Astrocyte of the cerebellum (primary cell): ENCODE measurements at places on chromosomes 2 and 18.

DNA sequence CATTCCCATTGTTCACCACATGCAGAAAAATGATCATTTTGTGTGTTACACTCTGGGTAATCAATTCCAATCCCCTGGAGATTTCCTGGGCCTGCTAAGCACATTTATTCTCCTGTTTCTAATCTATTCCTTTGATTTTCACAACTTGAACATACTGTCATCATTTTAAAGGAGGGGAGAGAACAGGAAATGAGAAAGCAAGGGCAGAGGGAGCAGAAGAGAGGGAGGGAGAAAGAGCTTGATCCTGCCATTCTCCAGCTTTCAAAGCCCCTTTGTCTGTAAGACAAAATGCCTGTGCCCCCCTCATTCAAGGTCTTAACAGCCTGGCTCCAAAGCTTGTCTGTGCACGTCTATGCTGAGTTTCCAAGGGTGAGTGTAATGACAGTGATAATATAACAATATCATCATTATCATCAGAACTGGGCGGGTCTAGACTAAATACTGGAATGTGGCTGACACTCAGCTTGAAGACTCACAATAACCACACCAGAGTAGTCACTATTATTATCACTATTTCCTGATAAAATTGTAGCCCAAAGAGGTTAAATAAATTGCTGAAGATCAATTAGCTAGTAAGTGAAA lies 164.4 kb upstream of the KLHL29 start:
- DNase-seq, result no peak

GRCh38 chr2:197969391-197969893 lies 165.0 kb downstream of the PLCL1 start:
- DNase-seq, result no peak

DNA sequence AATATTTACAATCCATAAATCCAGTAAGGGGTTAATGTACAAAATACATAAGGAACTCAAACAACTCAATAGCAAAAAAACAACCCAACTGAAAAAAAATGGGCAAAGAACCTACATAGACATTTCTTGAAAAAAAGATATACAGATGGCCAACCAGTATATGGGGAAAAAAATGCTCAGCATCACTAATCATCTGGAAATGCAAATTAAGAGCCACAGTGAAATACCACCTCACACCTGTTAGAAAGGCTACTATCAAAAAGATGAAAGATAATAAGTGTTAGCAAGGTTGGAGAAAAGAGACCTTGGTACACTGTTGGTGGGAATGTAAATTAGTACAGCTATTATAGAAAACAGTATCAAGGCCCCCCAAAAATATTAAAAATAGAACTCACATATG lies 14.6 kb downstream of the AP1S3 start:
- no peak for DNase-seq

GRCh38 chr2:43041661-43042360 lies 184.6 kb downstream of the ZFP36L2 start:
- peak; percentile 99 for DNase-seq

DNA sequence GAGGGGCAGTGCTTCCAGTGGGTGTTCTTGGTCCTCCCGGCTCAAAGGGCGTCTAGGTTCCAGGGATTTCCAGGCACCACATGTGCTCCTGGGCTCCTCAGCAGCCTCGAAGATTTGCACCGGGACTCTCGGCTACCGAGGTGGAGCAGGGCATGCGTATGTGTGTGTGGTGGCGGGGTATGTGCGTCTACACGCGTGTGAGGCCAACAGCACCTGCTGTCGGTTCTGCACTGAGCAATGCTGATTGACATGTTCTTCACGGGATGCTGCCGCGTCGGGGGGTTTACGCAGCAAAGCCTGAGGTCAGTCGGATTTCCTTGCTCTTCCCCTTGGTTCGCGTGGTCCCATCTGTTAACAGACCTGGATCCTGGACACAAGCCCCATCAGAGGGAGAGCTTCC lies 119.8 kb downstream of the NDUFA10 start:
- no peak for DNase-seq

DNA sequence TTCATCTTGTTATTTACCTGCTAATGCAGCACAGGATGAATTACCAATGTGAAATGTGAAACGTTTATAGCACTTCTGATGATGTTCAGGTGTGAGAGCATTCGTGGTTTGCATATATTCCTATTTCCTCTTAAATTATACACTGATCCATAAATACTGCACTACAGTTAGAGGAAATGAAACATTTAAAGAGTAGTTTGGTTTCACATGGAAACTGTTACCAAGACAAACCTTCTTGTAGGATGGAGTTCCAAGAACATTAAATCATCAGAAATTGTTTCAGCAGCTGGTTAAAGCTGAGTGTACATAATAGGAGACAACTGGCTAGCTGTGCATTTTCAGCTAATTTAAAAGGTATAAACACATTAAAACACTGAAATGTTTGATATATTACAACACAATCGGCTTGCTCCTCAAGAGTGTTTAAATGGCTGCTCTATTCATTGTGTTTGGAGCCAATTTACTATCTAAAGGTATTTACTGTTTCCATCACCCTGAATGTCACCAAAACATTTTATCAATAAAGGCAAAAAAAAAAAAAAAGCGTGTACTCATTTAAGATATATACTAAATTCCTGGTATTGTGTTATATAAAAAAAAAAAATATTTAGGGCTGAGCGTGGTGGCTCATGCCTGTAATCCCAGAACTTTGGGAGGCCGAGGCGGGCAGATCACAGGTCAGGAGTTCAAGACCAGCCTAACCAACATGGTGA lies 100.6 kb downstream of the DYM start:
- peak; percentile 27 for DNase-seq

DNA sequence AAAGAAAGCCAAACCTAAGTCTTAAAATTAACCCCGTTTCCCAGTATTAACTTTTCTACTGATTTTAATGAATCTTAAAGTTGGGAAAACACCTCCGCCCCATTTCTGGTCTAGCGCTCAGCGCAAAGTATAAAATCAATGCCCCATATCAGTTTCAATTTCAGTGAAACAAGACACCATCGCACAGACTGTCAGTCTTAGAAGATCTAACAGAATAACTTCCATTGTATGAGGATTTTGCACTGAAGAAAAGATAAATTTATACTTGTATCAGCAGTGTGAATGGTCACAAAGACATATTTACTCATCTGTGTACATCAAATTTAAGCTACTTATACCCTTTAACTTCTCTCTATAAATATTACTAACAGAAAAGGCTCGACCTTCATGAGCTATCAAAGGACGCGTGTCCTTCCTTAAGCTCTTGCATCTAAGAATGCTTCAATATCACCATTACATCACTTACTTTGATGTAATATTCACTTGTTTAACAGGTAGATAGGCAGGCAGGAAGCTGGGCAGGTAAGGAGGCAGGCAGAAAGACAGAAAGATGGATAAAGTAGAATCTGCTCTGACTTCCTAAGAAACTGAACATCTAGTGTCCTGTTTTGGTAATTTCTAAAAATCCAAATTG lies 183.0 kb downstream of the TCF4 start:
- DNase-seq, result no peak

- no peak for DNase-seq
Measured at GRCh38 chr2:2575181-2575577, 244.1 kb upstream of the MYT1L start.

DNA sequence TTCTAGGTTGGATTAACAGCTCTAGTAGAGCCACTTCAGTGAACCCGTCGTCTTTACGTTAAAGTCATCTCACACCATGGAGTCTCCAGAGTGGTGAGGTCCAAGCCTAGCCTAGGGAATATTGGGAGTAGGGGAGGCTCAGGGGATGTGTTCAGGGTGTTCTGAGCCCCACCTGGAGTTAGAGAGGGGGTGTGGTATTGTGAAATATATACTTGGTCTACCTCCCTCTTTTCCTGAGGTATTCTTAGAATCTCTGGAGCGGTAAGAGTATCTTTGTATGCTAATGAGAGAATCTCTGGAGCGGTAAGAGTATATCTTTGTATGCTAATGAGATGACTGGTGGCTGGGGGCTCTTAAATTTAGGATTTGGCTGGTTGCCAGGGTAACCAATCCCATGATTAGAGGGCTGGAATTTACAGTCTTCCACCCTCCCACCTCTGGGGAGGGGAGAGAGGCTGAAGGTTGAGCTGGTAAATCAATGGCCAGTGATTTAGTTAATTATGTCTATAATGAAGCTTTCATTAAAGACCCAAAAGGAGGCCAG lies 69.5 kb downstream of the INPP4A start:
- no peak for DNase-seq

DNA sequence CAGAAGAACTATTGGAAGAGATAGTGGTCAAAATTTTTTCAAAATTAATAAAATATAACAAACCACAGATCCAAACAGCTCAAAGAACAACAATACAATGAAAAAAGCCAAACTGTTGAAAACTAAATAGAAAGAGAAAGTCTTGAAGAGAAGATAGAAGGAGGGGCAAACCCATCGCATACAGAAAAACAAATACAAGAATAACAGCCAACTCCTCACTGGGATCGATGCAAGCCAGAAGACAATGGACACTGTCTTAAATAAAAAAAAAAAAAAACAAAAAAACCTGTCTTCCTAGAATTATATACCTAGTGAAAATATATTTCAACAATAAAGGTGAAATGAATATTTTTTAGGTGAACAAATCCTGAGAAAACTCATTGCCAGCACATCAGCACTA lies 34.1 kb upstream of the ARHGAP25 start:
- no peak for DNase-seq

GRCh38 chr2:13495051-13495450 lies 778.3 kb downstream of the TRIB2 start:
- DNase-seq, result no peak

DNA sequence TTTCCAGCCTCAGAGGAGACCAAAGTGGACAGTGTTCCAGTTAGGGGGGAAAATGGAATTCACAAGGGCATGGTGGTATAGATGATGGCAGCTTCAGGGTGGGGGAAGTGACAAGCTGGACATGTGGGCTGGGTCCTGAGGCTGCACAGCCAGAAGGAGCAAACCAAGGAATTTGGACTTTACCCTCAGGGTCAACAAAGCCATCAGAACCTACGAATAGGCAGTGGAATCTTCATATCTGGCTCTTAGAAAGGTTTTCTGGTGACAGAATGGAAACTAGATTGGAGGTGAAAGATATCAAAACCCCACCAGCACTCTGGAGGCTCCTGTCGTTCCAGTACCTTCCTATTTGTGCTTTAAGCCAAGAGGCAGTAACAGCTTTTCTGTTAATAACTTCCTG lies 127.1 kb downstream of the SETBP1 start:
- no peak for DNase-seq

DNA sequence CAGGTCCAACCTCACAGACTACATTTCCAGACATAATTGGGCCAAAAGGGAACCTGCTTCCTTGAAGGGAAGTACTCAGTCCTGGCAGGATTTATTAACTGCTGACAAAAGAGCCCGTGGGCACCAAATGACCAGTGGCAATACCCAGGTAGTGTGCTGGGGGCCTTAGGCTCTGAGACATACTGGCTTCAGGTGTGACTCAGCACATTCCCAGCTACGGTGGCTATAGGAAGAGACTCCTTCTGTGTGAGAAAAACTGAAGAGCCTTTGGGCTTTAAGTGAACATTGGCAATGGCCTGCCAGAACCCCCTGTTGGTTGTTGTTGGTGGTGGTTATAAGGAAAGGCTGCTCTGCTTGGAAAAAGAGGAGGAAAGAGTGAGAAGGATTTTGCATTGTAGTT lies 401.8 kb downstream of the KCNJ3 start:
- no peak for DNase-seq

DNA sequence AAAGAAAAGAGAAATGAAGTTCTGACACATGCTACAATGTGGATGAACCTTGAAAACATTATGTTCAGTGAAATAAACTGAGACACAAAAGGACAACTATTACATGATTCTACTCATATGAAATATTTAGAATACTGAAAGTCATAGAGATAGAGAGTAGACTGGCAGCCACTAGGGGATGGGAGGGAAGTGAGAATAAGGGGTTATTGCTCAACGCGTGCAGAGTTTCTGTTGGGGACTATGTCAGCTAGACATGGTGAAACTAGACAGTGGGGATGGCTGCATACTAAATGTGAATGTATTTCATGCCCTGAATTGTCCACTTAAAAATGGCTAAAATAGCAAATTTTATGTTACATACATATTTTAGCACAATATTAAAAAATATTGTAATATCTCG lies 108.7 kb upstream of the ATL2 start:
- no peak for DNase-seq

GRCh38 chr2:26238311-26238958 lies 6.0 kb downstream of the HADHA start:
- DNase-seq, result no peak

GRCh38 chr2:26757873-26758789 lies 6.0 kb upstream of the SLC35F6 start:
- peak; percentile 99 for DNase-seq

DNA sequence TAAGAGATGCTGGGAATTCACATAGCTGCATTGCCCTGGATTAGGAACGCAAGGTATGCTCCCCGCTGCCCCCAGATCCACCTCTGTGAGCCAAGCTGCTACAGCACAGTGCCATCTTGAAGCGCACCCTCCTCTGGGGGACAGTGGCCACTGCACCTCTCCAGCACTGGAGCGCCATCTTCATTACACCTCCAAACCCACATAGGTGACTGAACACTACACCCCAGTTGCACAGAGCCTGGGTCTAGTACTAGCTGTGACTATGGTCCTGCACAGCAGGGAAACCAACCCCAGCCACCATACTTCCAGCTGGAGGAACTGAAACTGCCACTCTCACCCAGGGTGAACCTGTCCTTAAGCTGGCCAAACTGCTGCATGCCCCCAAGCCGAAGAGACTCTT lies 84.6 kb downstream of the TMEM237 start:
- DNase-seq, result no peak

- DNase-seq, result no peak
Measured at GRCh38 chr2:231932711-231932970, 6.4 kb upstream of the NPPC start.

- no peak for DNase-seq
Measured at GRCh38 chr2:48514348-48515003, 15.5 kb upstream of the STON1 start.

DNA sequence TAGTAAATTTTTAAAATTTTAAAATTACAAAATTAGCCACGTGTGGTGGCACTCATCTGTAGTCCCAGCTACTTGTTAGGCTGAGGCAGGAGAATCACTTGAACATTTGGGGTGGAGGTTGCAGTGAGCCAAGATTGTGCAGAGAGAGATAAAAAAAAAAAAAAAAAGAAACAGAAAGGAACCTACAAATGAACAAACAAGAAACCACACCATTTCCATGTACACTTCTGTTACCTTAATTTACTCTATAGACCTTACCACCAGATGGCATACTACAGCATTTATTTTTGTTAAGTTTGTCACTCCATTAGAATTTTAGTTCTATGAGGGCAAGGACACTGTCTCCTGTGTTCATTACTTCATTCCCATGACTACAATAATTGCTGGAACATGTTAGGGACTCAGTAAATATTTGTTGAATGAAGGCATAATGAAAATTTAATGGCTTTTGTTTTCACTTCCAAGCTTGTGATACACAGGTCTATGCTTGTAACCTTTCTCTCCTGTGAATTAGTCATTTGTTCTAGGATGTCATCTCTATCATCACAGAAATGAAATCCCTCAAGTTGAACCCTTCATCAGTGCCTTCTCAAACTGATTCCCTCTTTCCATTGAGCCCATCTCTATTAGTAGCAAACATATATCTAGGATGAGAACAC lies 76.0 kb downstream of the ARHGAP15 start:
- DNase-seq, result no peak

- DNase-seq, result no peak
Measured at GRCh38 chr2:167689444-167689843, 558.0 kb downstream of the STK39 start.

GRCh38 chr18:78087338-78087737 lies 837.7 kb downstream of the GALR1 start:
- no peak for DNase-seq
